ENCODE measurements at places on chromosomes 7 and 10.

GRCh38 chr7:95883217-95883616 is 110.9 kb downstream of the DYNC1I1 start:
- DNase-seq: no peak

DNA sequence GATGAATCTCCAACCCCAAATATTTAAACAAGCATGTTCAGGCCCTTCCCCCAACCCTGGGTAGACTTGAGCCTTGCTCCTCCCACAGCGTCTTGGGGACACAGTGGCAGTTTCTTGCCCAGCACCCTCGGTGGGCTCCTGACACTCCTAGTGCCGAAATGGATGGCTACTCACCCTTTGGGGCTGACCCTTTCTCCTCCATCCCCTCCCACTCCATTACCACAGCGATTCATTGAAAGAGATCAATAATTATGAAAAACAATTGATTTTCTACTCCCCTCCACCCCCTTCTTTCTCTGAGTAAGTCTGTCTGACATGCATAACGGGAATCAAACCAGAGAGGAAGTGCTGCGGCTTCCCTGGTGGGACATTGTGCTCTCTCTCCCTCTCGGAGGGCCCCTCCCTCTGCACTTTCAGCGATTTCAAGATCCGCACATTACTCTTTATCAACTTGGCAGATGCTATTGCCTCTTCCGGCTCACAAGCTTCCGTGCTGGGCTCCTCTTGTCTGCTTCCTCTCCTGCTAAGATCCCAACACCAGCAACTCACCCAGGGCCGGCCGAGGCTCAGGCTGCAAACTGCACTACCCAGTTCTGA is 79.0 kb upstream of the PLXNA4 start:
- no peak for DNase-seq

DNA sequence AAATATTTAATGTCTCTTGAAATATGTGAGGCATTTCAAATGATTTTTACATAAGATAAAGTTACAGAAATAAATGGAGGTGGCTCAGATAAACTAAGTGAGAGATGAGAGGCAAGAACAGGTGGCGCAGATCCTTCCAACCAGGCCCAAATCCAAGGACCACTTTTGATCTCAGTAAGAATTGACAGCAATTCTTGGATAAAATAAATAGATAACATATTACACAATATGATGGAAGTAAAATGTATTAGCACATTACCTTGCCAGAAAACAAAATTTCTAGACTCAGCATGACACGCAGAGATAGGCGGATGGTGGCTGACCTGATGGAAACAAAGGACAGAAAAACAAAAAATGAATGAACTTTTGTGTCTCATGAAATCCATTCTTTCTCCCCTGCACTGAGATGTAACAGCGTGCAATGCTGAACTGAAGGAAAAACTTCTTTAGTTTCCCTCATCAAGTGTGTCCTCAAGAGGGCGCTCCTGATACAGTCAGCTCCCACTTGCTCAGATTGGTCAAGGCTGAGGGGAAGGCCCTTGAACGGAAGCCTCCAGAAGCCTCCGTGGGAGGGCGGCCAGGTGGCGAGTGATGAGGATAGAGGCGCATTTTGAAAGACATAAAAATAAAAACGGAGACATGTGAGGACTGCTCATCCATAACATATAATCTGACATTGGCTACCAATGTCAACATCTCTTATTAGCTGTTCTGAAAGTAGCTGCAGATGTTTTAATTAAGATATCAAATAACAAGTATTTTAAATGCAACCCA is 62.8 kb upstream of the GSDME start:
- peak; percentile 35 for DNase-seq

DNA sequence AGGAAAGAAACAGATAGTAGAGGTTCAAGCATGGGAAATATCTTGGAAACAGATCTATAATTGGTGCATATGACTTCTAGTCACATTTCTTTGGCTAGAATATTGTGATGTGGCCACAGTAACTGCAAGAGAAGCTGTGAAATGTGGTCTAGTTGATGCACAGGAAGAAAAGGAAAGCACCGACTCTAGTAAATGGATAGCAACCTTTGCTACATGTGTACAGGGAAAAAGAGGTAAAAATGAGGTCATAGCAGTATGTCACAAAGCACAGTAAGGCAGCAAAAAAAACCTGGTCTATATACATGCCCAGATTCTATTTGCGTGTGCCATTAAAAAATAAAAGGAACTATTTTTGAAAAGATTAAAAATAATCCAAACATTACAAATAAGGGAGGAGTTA is 102.6 kb upstream of the LRRN3 start:
- DNase-seq: no peak

GRCh38 chr10:131736321-131736980 is 164.4 kb upstream of the PPP2R2D start:
- no peak for DNase-seq
